Activated T-helper 2 cell treated with anti-CD3 and anti-CD28 coated beads, Interferon-gamma antibody, Interleukin-2, Interleukin-4, amounts not matched to agents 10 μg/mL and 5 μg/mL and 100 μg/mL, durations not matched to agents 14 hours and 24 hours and 36 hours (primary cell): ENCODE measurements at places on chromosomes 7 and 10. TPM values are rescaled to one million over a fixed set of nuclear protein-coding genes. Genes with fewer than 3 reads are reported as not detected.

DNA sequence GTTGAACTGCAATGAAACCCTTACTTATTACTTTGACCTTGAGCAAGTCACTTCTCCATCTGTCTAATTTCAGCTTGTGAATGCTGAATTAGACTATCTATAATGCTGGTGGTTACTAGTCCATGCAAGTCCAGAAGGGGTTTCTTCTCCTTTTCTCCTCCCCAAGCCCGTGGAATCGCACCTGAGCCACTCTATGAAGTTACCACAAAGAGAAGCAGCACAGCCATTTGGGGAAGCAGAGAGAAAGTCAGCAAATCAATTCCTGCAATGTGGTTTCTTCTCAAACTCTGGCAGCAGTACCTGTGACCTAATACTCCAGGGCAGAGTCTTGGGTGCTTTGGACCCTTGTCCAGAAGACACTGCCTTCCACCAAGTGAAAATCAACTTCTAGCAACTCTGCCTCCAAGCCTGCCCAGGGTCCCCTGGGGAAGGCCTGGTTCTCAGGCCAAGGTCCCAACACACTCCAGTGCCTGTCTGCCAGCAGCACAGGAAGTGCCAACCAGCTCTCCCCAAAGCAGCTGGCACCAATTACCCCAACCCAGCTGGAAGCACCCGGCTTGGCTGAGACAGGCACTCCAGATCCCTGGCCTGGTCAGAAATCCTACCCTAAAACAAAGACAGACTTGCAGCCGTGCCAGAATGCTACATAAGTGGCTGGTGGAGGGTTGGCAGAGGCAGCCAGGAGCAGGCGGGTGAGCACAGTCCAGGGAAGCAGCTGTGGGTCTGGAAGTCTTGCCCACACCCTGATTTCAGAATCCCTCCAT lies 200.3 kb downstream of the LSM5 start:
- peaks cover 3% of the 10 kb centered on the region for H3K27me3 ChIP-seq
- no peaks in the 10 kb centered on the region for H3K4me1 ChIP-seq
- no peak overlapping the region for H3K27ac ChIP-seq
- H3K4me3 ChIP-seq: no peak overlapping the region
- no peaks in the 10 kb centered on the region for H3K36me3 ChIP-seq

DNA sequence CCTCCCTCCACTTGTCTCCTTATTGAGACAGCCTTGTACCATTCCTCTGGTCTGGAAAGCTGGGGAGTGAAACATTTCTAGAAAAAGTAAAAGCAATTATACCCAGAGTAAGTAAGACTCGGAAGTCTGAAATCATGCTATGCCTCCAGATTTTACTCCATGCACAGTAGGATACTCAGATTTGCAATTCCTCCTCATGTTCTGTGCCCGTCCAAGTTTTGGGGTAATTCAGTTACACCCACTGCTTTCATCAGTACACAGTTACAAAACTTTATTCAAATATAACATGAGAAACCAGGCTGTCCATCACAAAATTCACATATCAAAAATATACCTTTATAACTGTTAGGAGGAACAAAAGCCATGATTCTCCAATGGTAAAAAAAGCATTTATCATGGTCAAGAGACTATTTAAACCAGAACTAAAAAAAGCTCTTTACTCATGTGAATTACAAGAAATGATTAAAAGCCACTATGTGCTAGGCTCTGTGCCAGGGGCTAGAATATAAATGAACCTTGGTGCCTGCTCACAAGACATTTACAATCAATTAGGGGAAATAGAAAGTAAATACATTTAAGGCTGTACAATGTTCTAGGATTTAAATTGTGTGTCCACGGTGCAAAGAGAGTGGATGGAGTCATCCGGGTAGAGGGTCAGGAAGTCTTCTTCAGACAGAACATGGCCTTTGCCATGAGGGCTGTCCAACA lies 320.2 kb downstream of the ELMO1 start:
- no peak for DNase-seq
- H3K27me3 ChIP-seq: no peaks in the 10 kb centered on the region
- H3K27ac ChIP-seq: no peak overlapping the region

- H3K4me3 ChIP-seq: no peak overlapping the region
- peaks cover 4% of the 10 kb centered on the region for H3K27me3 ChIP-seq
- peak overlapping the region; percentile 82 for H3K27ac ChIP-seq
Observed at GRCh38 chr7:50197549-50197948, 104.5 kb upstream of the ZPBP start.

DNA sequence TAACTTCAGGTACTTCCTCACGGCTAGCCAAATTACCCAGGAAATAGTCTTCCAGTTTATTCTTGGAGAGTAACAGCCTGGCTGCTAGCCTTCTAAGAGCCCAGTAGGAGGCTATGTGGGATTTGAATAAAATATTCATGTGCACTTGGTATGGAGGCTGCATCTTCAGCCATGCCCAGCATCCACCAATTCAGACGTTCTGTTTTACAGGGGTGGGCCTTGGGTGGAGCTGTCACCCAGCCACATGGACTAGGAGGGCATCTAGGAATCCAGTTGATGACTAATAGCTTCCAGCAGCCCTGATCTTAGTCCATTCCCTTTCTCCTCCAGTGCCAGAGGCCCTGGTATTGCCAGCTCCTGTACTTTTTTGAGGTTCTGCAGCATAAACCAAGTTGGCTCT lies 66.3 kb upstream of the ZRANB1 start:
- no peak for DNase-seq
- H3K27ac ChIP-seq: no peak overlapping the region
- no peaks in the 10 kb centered on the region for H3K36me3 ChIP-seq
- H3K4me3 ChIP-seq: no peak overlapping the region
- no peaks in the 10 kb centered on the region for H3K27me3 ChIP-seq
- no peaks in the 10 kb centered on the region for H3K4me1 ChIP-seq

DNA sequence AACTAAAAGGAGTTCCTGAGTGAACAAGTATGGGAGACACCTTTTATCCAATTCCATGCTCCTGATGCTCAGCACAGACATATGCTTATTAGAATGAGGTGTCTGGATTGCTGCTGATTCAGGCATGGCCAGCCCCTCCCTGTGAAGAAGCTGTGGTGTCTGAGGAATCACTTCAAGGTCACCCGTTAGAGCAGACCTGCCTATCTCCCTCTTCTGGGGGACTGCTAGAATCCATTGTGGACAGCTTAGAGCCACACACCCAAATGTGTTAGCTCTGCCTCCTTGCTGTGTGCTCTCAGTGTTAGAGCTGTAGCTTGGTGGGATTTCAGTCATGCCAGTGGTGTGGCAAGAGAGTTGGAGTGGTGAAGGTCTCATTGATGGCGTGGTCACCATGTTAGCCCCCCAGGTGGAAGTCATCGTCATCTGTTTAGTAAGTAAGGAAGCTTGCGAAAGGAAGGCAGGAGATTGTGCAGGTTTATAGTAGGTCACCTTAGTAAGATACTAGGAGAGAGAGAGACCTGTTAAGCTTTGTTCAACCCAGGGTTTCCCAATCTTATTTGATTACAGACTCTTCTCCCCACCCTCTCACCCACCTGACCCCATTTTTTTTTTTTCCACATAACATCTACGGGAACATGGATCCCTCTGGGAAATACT lies 12.8 kb downstream of the PRXL2A start:
- H3K27me3 ChIP-seq: no peaks in the 10 kb centered on the region
- peaks cover 8% of the 10 kb centered on the region for H3K36me3 ChIP-seq
- H3K4me3 ChIP-seq: no peak overlapping the region
- peaks cover 2% of the 10 kb centered on the region for H3K4me1 ChIP-seq
- DNase-seq: no peak

DNA sequence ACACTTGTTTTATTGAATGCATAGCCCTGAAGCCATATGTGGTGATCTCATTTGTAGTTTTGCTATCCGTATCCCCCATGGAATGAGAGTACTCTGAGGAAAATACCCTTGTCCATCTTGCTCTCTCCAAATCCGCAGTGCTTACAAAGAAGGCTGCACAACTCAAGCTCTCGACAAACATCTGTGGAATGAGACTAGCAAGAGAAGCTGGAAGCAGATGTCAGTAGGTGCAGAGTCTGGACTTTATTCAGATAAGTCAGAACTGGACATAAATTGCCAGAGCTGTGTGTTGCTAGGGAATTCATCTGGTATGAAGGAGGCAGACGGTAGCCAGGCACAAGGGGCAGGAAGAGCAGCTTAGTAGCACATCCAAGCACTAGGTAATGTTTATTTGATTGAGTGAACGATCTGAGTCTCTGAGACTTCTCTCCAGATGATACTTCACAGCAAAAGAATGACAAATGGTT lies 1046.2 kb downstream of the XPNPEP1 start:
- DNase-seq: no peak
- H3K27ac ChIP-seq: no peak overlapping the region
- no peaks in the 10 kb centered on the region for H3K4me1 ChIP-seq
- no peaks in the 10 kb centered on the region for H3K27me3 ChIP-seq
- H3K4me3 ChIP-seq: no peak overlapping the region

GRCh38 chr10:128854963-128855362 lies 612.1 kb upstream of the MGMT start:
- no peak for DNase-seq
- no peaks in the 10 kb centered on the region for H3K4me1 ChIP-seq
- H3K36me3 ChIP-seq: no peaks in the 10 kb centered on the region
- H3K27ac ChIP-seq: no peak overlapping the region

DNA sequence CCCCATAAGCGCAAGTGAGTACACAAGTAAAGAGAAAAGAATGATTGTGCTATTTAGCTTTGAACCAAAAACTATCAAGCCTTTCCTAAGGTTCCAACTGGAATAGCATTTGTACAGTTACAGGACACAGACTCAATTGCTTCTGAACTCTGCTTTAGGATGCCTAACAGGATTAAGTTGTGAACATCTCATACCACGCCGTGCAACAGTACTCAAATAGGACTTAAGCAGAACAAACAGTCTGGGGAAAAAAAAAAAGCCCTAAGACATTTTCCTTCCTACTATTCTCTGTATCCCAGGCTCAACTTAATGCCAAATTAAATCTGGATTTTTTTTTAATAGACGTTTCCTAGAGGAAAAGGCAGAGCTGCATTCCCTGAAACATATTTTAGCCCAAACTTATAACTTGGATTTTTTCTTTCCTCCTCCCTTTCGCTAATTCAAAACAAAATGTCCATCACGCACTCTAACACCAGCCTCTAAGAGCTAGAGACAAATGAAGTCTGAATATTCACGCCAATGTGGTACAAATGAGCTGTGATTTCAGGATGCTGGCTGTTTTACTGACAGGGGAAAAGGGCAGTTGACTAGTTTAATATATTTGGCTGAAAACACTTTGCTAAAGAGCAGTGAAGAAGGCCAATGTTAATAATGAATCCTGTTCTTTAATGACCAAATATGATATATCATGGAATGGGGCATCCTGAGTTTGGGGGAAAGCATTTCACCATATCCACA lies 68.6 kb downstream of the CALD1 start:
- no peaks in the 10 kb centered on the region for H3K27me3 ChIP-seq
- no peak overlapping the region for H3K4me3 ChIP-seq
- no peak for DNase-seq
- no peak overlapping the region for H3K27ac ChIP-seq

DNA sequence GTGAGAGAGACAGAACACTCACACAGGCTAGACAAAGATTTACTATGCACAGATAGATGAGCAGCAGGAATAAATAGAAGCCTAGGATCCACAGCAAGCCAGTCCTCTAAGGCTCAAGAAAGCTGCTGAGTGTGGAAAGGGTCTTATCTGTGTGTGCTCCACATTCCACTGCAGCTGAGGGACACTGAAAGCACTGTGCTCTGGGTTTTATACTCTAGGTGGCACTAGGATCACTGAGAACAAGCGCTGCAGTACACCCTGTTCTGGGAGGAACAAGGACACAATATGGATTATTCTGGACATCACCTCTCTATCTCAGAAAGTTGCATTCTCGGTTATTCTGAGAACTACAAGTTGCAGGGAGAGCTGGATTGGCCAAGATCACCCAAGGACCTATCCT lies 4.9 kb upstream of the KLHL7 start:
- H3K4me3 ChIP-seq: no peak overlapping the region
- H3K36me3 ChIP-seq: peaks cover 5% of the 10 kb centered on the region
- no peak overlapping the region for H3K27ac ChIP-seq

DNA sequence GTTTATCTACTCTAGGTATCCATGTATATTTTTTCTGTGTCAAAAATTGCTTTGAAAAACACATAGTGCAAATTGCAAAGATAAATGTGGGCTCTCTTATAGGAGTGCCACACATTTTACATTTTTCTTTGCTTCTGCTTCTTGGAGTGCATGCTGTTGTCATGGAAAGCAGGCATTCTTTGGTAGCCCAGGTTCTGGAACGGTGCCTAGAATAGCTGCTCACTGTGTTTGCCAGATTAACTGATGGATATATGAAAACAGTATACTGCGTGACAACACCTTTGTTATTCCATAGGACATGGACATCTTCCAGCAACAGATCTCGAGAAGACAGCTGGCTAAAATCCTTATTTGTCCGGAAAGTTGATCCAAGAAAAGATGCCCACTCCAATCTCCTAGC lies 13.4 kb downstream of the NIPSNAP2 start:
- no peak for DNase-seq
- no peaks in the 10 kb centered on the region for H3K4me1 ChIP-seq
- peaks cover 37% of the 10 kb centered on the region for H3K36me3 ChIP-seq
- H3K27ac ChIP-seq: no peak overlapping the region

DNA sequence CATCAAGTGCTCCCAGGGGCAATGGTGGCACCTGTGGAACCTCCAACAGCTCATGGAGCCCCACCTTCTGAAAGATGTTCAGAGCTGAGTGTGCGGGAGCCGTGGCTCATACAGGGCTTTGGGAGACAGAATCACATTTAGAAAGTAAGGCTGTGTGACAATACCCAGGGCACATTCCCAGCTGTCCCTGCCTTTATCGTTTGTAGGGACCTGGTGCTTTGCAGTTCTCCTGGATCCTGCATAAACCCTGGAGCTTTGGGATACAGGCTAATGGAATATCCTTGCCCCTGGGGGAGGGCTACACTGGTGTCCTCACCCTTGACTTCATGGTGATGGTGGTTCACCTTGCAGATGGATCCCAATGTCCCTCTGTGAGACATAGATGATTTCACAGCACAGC lies 134.8 kb upstream of the LAMB4 start:
- H3K36me3 ChIP-seq: no peaks in the 10 kb centered on the region
- H3K4me1 ChIP-seq: no peaks in the 10 kb centered on the region
- no peak for DNase-seq
- no peaks in the 10 kb centered on the region for H3K27me3 ChIP-seq
- H3K4me3 ChIP-seq: no peak overlapping the region
- H3K27ac ChIP-seq: no peak overlapping the region

GRCh38 chr10:86285136-86285790 lies 81.3 kb downstream of the GRID1 start:
- H3K27ac ChIP-seq: no peak overlapping the region
- no peaks in the 10 kb centered on the region for H3K36me3 ChIP-seq
- H3K4me1 ChIP-seq: no peaks in the 10 kb centered on the region
- H3K4me3 ChIP-seq: no peak overlapping the region
- peak; percentile 2 for DNase-seq

TCF7L2 gene
- 0.52 and 0.76 TPM in 2 replicates for total RNA-seq

INPP5A gene
- 13.0 and 13.8 TPM in 2 replicates for total RNA-seq

CTTNBP2 gene
- not detected in 2 replicates for total RNA-seq

SEMA4G gene
- 1.3 and 1.6 TPM in 2 replicates for total RNA-seq

TAS2R3 gene
- total RNA-seq: 1.2 and 1.5 TPM in 2 replicates

SPOCK2 gene
- total RNA-seq: 135 and 137 TPM in 2 replicates

DDC gene
- 0.32 TPM in 1 of 2 replicates, not detected in the other for total RNA-seq
